Endothelial cell of umbilical vein (primary cell): ENCODE measurements at places on chromosomes 1 and 21. TPM values are rescaled to one million over a fixed set of nuclear protein-coding genes. Genes with fewer than 3 reads are reported as not detected.

PFKL gene
- 154 and 170 TPM in 2 replicates for total RNA-seq

CACHD1 gene
- total RNA-seq: 8.7 and 9.3 TPM in 2 replicates

NBPF4 gene
- total RNA-seq: not detected in 2 replicates

KLF17 gene
- total RNA-seq: not detected in 2 replicates

TSTD1 gene
- total RNA-seq: 8.9 and 12.5 TPM in 2 replicates

TPR gene
- total RNA-seq: 107 and 118 TPM in 2 replicates

GRCh38 chr1:100252901-100253300, 3.3 kb upstream of the DBT start:
- H3K4me1 ChIP-seq: peaks cover 10% of the 10 kb centered on the region
- no peak overlapping the region for H3K27ac ChIP-seq
- no peak for DNase-seq
- peaks cover 6% of the 10 kb centered on the region for H3K27me3 ChIP-seq
- no peak overlapping the region for H3K4me3 ChIP-seq

GRCh38 chr21:38956856-38957571, 151.3 kb downstream of the ETS2 start:
- no peaks in the 10 kb centered on the region for H3K4me1 ChIP-seq
- peaks cover 3% of the 10 kb centered on the region for H3K27me3 ChIP-seq
- no peak overlapping the region for H3K4me3 ChIP-seq
- no peak overlapping the region for H3K27ac ChIP-seq

GRCh38 chr1:193568512-193568911, 382.1 kb upstream of the B3GALT2 start:
- H3K27me3 ChIP-seq: no peaks in the 10 kb centered on the region
- H3K4me1 ChIP-seq: no peaks in the 10 kb centered on the region
- H3K4me3 ChIP-seq: no peak overlapping the region
- H3K36me3 ChIP-seq: no peaks in the 10 kb centered on the region
- no peak for DNase-seq

GRCh38 chr1:97384294-97384968, 536.4 kb downstream of the DPYD start:
- H3K36me3 ChIP-seq: no peaks in the 10 kb centered on the region
- no peak overlapping the region for H3K4me3 ChIP-seq
- H3K27ac ChIP-seq: peak overlapping the region; percentile 55
- DNase-seq: peak; percentile 73

DNA sequence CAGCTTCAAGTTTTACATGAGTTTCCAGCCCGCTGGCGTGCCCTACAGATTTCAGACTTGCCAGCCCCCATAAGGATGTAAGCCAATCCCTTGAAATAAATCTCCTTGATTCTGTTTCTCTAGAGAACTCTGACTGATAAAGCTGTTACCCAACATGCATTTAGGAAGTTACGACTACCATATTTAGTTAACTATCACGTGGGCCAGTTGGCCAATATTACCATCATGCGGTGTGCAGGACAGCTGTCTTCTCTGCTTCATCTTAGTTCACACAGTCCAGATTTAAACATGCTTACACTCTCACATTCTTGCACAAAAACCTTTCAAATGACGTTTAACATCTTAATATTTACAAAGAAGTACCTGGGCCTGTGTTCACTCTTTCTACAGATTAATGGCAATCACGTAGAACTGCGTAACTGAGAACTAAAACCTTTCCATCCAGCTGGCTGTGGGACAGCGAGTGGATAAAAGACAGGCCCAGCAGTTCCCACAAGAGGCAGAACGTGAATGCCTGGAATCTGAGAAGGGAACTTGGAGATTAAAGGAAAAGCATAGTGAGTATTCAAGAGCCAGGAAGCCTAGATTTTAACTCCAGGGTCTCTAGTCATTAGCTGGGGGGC, 20.8 kb downstream of the FAM177B start:
- no peak overlapping the region for H3K4me3 ChIP-seq
- no peak for DNase-seq
- no peaks in the 10 kb centered on the region for H3K4me1 ChIP-seq
- no peaks in the 10 kb centered on the region for H3K36me3 ChIP-seq

GRCh38 chr21:17128132-17128531, 384.7 kb upstream of the CXADR start:
- peak; percentile 8 for DNase-seq
- no peaks in the 10 kb centered on the region for H3K4me1 ChIP-seq
- no peak overlapping the region for H3K4me3 ChIP-seq
- H3K27ac ChIP-seq: no peak overlapping the region
- no peaks in the 10 kb centered on the region for H3K27me3 ChIP-seq
- no peaks in the 10 kb centered on the region for H3K36me3 ChIP-seq

DNA sequence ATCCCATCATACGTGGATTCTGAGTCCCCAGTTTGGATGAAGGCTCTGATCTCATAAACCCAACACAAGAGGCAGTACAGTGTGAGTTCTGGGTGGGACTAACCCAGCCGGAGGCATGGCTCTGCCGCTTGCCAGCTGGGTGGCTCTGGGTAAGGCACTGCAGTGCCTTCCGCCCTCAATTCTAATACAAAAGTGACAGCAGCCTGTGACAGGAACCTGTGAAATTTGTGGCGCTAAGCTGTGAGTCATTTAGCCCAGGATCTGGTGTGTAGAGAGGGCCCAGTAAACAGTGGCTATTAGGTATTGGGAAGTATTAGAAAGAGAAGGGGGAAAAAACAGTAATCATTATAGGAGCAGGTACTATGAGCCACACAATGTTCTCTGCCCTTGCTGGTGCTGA, 23.3 kb downstream of the HSPG2 start:
- H3K36me3 ChIP-seq: peaks cover 22% of the 10 kb centered on the region
- no peaks in the 10 kb centered on the region for H3K27me3 ChIP-seq
- DNase-seq: peak; percentile 62
- no peak overlapping the region for H3K4me3 ChIP-seq

GRCh38 chr1:224607188-224608148, 8.6 kb upstream of the CNIH3 start:
- no peak overlapping the region for H3K27ac ChIP-seq
- H3K4me3 ChIP-seq: no peak overlapping the region
- peaks cover 4% of the 10 kb centered on the region for H3K27me3 ChIP-seq
- no peaks in the 10 kb centered on the region for H3K36me3 ChIP-seq
- no peaks in the 10 kb centered on the region for H3K4me1 ChIP-seq

- H3K27me3 ChIP-seq: peaks cover 6% of the 10 kb centered on the region
- H3K4me1 ChIP-seq: peaks cover 29% of the 10 kb centered on the region
- H3K4me3 ChIP-seq: peak within 1 kb of the TSS; percentile 66
Measured at GRCh38 chr1:210232511-210233215, at the start of gene SERTAD4. SERTAD4 (plus strand) TSS chr1:210232796; CDS start chr1:210237961, 5,165 bp downstream.

DNA sequence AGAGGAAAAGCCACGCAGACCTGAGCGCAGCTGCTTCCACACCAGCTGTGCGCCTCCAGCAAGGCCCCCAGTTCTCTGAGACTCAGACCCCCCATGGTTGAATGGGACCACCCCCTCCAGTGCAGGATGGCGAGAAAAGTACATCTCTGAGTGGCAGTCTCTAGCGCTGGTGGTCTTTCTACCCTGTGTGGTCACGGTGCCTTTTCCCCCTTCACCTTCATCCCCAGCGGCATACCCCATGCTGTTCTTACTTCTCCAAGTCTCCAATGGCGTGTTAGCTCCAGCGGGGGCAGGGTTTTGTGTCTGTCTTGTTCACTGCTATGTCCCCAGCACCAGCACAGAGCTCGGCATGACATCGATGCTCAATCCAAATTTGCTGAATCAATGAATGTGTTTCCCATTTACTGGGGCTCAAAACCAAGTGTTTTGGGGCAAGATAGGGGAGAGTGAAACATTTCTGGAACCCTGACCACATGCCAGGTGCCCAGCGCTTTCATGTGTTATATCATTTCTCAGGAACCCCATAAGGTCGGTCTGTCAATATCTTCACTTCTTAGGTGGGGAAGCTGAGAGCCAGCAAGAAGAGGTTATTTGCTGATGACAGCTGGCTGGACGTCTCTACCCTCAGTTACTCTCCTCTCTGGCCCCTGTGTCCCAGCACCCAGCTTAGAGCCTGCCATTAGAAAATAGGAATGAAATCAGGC, 959 bp upstream of the SDC3 start:
- no peaks in the 10 kb centered on the region for H3K27me3 ChIP-seq
- H3K27ac ChIP-seq: no peak overlapping the region
- H3K4me3 ChIP-seq: no peak overlapping the region
- peaks cover 6% of the 10 kb centered on the region for H3K4me1 ChIP-seq
- no peaks in the 10 kb centered on the region for H3K36me3 ChIP-seq
- DNase-seq: no peak

DNA sequence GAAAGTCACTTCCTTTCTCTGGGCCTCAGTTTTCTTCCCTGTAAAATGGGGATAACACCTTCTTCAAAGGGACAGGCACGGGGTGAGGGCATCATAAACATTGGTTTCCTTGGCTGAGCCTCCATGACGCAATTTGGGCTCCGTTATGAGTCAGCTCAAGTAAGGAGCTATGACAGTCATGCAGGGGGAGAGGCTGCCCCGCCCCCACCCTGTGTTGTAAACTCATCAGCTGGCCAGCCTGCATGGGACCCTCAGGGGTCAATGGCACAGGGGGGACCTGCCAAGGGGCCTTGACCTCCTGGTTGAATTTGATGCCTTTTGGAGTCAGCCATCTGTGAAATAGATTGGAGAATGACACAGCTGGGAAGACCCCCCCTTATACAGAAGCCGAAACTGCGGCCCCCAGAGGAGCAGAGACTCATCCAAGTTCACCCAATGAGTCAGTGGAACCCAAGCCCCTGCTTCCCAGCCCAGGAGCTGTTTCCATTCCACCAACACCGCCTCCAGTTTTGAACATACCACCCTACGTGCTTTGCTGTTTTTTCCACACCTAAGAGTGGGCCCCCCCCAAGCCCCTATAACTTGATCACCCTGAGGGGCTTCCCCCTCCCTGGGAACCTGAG, 36.8 kb upstream of the RUNX3 start:
- H3K27me3 ChIP-seq: peaks cover 4% of the 10 kb centered on the region
- no peaks in the 10 kb centered on the region for H3K4me1 ChIP-seq
- no peaks in the 10 kb centered on the region for H3K36me3 ChIP-seq
- H3K4me3 ChIP-seq: no peak overlapping the region
- no peak for DNase-seq
- no peak overlapping the region for H3K27ac ChIP-seq
